ENCODE measurements at places on chromosomes 2 and 18.

DNA sequence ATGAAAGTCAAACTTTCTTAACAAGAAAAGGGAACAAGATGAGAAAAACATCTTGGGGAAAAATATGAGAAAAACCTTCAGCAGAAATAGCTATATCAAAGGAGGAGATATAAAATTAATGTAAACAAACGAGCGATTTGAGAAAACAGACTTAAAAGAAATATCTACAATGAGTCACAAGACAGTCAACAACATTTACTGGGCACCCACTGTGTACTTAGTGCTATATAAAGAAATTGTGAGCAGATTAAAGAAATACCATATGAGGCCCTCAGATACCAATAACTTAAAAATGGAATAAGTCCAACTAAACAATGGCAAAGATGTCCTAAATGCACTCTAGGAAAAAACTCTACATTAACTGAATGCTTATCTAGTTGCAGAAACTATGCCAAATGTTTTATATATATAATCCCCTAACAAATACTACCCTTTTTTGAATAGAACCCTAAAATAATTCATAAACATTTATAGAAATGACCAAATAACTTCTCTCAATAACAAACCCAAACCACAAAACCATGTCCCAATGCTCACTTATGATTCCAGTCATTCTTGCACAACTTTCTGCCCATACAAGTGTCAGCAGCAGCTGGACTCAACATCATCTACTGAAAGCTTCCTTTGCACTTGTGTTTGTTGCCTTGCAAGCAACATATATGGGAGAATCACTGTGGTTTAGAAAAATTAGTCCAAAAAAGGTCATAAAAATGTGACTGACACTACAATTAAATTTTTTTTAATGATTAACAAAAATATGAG, 83.5 kb downstream of the COBLL1 start:
- DNase-seq, result no peak

DNA sequence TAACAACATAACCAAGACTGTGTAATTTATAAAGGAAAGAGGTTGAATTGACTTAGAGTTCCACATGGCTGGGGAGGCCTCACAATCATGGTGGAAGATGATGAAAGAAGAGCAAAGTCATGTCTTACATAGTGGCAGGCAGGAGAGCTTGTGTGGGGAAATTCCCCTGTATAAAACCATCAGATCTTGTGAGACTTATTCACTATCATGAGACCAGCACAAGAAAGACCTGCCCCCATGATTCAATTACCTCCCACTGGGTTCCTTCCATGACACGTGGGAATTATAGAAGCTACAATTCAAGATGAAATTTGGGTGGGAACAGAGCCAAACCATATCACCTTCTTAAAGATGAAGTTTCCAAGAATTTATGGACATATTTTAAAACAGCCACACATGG, 2.5 kb upstream of the IL36RN start:
- DNase-seq, result no peak

DNA sequence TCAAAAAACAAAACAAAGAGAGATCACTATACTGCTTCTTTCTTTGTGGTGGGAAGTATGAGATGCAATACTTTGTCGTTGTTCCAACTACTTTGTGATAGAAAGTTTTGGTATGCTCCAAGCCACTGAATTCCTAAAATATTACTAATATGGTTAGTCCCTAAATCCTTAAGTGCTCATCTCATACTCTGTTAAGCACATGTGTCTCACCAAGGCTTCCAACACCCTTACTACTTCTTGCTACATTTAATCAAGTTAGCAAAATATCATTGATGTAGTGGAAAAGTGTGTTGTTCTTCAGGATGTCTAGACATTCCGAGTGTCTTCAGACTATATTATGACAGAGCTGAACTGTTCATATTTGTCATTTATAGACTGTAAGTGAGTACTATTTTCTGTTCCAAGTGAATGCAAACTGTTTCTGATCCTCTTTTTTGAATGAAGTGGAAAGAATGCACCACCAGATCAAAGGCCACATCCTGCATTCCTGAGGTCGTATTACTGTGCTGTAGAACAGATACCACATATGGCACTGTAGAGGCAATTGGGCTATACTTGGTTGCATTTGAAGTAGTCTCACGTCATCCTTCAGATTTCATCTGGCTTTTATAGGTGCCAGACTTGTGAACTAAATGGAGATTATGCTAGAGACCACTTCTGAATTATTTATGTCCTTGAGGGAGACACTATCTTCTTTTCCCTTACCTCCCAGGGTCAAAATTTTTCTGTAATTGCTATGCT, 298.4 kb upstream of the ZNF521 start:
- no peak for DNase-seq

DNA sequence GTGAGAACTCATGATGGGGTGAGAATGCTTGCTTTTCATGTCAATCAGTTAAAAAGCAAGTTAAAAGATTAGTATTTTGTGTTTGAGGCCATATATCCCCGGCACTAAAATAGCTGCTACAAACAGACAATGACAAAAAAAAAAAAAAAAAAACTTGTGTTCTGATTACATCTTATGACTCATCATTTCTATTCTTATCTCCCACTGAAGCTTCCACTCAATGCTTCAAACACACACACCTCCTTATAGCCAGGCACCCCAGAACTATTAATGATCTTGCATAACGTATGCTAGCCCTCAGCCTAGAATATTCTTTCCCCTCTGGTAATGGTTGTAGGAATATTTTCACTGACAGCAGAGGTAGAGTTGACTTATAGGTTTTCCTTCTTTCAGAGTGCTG, 778.3 kb downstream of the TRIB2 start:
- DNase-seq, result no peak

DNA sequence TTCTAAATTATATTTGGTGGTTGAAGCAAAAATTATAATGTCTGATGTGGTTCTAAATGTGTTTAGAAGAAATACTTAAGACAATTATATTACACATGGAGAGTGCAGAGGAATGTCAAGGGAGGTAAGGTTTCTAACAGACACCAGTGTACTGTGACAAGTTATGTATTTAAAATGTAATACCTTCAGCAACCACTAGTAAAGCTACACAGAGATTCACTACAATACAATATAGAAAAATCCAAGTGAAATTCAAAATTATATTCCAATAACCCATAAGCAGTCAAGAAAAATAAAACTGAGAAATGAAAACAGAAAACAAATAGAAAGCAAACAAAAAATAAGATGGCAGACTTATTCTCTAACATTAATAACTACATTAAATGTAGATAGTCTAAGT, 249.5 kb upstream of the KLHL14 start:
- DNase-seq, result no peak

DNA sequence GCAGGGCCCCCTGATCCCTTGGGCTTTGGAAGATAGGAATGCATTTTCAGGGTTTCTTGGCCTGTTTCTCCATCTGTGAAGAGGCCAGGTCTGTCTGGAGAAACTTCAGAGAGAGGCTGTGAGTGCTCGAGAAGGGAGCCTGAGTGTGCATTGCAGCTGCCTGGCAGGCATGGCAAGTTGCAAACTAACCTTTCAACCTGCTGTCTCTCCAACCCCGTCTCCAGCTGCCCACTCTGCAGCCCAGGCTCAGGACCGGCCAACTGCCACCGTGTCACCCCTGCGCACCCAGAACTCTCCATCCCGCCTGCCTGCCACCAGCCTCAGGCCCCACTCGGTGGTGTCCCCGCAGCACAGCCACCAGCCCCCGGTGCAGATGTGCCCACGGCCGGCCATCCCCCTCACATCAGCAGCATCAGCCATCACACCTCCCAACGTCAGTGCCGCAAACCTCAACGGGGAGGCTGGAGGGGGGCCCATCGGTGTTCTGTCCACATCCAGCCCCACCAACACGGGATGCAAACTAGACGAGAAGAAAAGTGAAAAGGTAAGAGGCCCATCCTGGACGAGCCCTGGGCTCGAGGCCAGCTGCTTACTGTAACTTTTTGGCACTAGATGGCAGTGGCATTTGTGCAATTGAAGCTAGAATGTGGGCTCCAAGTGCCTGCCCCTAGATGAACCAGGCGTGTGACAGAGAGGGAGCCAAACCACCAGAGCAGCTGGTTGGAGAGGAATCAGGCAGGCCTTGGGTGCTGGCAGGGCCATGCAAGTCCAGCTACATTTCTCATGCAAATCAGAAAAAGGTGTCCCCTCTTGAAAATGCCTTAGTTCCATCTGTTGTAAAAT, 164.6 kb downstream of the SEPTIN10 start:
- DNase-seq, result no peak

- no peak for DNase-seq
Observed at GRCh38 chr2:33488715-33489540, 12.5 kb downstream of the RASGRP3 start.

- peak; percentile 34 for DNase-seq
Observed at GRCh38 chr2:171247741-171248662, 87.3 kb upstream of the TLK1 start.

Measured in SIG-M5 (cell line).